ENCODE measurements at places on chromosomes 1 and 21. TPM values are rescaled to one million over a fixed set of nuclear protein-coding genes. Genes with fewer than 3 reads are reported as not detected.

DNA sequence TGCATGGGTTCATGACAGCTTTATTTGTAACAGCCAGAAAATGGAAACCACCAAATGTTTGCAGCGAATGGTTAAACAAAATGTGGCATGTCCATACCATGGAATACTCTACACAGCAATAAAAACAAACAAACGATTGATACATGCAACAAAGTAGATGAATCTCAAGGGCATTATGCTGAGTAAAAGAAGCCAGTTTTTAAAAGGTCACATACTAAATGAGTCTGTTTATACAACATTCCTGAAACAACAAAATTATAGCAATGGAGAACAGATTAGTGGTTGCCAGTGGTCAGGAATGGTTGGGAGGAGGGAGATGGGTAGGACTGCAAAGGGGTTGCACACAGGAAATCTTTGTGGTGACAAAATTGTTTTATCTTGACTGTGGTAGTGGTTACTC lies 202.4 kb upstream of the UBE2U start:
- no peak for DNase-seq

DNA sequence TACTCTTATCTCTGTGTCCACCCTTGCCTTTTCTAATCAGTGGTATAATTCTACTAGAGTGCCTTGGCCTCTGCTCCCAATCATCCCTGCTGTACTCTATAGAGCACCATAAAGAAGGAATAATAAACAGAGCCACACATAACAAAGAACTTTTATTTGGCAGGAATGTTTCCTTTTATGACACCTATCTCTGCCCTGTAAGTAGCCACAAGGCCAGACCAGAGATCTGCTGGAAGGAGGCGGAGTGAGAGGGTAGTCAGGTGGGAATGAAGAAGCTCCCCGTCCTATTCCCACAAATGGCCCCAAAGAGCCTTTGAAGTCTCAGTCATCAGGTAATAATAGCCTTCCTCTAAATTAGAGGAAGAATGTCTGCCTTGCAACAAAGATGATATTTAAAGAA lies 32.7 kb downstream of the WLS start:
- DNase-seq, result no peak

FCRL2 gene
- total RNA-seq, result not detected

S1PR1 gene
- 111 TPM for total RNA-seq

DNA sequence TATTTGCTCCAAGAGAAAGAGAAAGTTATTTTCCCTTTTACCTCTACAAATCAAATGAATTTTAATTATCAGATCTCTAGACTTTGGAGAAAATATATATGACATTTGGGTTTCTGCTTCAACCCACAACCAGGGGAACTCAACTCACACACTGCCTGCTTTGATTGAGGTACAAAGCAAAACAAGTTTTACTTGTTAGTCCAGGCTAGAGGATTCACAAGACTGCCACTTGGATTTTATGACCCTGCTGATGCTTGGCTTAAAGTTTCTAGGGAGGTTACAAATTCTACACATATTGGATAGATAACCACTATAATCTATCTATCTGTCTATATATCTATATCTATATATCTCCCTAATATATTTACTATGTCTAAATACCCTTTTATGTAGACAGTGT lies 467.3 kb upstream of the RGS18 start:
- no peak for DNase-seq

GRCh38 chr1:77398152-77398551 lies 116.3 kb downstream of the AK5 start:
- no peak for DNase-seq

MAB21L3 gene
- not detected for total RNA-seq

All from activated T-cell treated with anti-CD3 and anti-CD28 coated beads, Interleukin-2, amount 50 U/mL, for 4 hours (primary cell).